Caco-2 (cell line): ENCODE measurements at places on chromosomes 11 and 22.

DNA sequence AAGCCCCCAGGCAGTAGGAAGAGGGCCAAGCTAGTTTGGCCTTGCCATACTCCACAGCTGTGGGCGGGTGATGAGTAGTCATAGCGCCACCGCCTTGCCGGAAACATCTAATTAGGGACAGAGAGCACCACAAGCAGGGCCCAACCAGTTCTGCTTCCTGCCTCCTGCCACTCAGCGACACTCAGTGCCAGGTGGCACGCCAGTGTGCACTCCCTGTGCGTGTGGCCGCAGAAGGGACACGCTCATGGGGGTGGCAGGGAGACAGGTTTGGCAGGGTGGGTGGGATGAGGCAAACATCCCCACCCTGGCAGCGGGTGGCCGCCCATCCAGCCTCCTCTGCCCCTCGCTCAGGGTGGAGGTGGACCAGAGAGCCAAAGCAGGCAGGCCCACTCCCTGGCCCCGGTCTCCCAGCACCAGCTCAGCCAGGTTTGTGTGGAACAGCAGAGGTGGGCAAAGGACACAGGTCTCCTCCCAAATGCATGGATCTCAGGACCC is 4.9 kb downstream of the OVOL1 start:
- DNase-seq: no peak

DNA sequence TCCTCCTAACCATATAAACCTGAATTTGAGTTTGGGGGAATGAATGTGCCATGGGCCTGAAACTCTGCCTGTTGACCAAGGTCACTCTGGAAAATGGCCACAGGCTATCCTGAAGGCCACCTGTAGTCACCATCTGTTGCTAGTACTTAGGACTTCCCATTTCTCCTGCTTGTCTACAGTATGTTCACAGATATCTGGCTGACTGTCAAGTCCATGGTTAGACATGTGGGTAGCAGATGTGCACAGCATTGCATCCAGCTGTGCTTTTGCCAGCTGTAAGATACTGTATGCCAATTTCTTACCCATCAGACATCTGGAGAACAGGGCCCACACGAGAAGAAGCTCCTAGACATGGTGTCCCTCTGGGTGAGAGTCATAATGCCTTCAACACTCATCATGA is 475.4 kb downstream of the INSC start:
- DNase-seq: no peak

DNA sequence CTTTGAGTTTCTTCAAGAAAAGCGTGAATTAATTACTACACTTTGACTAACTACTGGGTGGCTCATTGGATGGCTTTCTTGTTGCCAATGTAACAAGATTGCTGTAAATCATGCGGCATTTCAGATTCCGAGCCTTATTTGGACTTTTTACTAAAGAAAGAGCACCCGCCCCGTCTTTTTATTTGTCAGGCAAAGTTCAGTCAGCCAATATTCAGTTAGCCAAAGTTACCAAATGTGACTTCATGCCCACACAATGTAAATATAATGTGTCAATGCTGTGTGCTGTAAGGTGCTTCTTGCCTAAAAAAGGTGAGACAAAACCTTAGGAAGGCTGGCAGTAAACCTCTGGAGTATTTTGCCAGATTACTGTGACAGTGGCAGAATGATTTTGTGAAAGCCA is 14.8 kb downstream of the FLI1 start:
- DNase-seq: no peak

DNA sequence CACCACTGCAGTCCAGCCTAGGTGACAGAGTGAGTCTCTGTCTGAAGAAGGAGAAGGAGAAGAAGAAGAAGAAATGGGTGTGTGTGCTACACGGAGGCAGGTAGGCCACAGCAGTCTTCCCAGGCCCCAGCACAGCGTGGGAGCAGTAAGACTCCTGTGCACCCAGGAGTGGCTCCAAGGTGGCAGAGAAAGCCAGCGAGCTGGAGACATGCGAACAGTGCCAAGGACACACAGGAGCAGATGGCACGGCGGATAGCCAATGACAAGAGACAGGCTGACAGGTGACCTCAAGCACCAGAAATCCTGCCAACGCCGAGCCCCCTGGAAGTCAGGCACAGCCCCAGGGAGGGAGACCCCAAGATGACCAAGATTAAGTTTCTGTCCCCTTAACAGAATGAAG is 9.0 kb upstream of the SCGB1A1 start:
- DNase-seq: no peak

DNA sequence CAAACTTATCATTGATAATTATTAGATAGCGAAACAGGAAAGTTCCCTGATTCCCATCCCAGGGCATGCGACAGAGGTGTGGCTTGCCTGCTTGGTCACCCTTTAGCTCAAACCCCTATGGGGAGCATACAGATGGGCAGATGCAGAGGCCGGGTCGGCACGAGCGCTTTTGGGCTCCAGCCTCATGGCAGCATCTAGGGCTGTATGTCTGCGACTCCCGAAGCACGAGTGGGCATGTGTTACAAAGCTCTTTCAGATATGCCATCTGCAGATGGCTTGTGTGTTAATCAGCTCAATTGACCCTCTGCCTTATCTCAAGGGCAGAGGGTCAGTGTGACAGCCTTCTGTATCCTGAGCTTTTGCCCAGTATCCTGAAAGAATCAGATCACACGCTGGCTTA is 2069.3 kb upstream of the RAG2 start:
- DNase-seq: no peak
